ENCODE measurements at places on chromosomes 16 and 17. TPM values are rescaled to one million over a fixed set of nuclear protein-coding genes. Genes with fewer than 3 reads are reported as not detected.

GRCh38 chr16:49356728-49357488 is 16.7 kb upstream of the C16orf78 start:
- no peak overlapping the region for H3K4me3 ChIP-seq
- H3K27ac ChIP-seq: no peak overlapping the region
- peaks cover 3% of the 10 kb centered on the region for H3K27me3 ChIP-seq

DNA sequence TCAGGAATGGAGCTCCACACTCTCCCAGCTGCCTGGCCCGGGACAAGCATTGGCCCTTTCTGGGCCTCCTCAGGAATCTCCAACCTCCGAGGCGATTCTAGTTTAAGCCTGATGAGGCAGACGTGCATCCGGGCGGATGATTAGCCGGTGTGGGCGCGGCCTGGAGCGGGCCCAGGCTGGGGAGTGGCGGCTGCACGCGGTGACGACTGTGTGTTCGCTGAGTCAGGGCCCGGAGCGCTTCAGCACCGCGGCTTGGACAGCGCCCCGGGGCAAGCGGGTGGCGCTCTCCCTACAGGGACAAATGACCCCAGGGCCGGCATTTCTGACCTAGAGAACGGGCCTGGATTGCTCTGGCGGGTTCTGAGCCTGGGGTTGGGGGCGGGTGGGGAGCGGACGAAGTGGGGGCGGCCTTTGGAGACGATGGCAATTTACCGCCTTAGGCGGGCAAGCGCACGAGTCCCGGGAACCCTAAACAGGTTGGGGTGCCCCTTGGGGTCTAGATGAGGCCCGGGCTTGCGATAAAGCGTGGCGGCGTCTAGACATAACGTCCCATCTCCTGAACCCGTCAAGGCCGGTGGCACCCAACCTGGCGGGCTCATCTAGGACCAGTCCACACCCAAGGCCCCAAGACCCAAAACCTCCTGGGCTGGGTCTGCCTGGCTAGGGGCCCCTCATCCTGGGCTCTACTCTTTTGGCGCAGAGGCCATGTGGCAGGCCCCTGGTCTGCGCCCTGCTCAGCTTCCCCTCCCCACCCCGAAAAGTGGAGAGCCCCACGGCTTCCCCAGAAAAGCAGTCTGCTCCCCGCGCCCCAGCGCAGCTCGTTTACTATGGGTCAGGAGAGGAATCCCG is 22.3 kb upstream of the ZNHIT3 start:
- DNase-seq: no peak
- H3K36me3 ChIP-seq: no peaks in the 10 kb centered on the region
- peaks cover 32% of the 10 kb centered on the region for H3K27me3 ChIP-seq

DNA sequence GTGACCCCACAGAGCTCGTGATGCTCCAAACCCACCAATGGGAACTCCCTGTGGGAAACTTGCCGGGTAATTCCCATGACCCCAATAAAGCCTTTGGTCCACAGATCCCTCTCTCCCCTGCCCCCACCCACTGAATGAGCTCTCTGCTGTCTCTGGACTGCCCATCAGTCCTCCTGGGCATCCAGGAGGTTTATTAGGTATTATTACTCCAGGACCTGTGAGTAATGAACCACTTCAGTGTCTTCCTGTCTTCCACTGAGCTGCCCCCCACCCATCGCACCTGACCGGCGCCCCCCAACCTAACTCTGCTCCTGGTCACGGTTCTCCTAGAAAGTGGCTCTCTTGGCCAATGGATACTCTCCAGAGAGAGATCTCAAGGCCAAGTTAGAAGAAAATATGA is 28.7 kb upstream of the DNAH17 start:
- no peak for DNase-seq
- no peak overlapping the region for H3K4me3 ChIP-seq
- no peaks in the 10 kb centered on the region for H3K36me3 ChIP-seq
- H3K27ac ChIP-seq: no peak overlapping the region
- H3K27me3 ChIP-seq: peaks cover 2% of the 10 kb centered on the region

DNA sequence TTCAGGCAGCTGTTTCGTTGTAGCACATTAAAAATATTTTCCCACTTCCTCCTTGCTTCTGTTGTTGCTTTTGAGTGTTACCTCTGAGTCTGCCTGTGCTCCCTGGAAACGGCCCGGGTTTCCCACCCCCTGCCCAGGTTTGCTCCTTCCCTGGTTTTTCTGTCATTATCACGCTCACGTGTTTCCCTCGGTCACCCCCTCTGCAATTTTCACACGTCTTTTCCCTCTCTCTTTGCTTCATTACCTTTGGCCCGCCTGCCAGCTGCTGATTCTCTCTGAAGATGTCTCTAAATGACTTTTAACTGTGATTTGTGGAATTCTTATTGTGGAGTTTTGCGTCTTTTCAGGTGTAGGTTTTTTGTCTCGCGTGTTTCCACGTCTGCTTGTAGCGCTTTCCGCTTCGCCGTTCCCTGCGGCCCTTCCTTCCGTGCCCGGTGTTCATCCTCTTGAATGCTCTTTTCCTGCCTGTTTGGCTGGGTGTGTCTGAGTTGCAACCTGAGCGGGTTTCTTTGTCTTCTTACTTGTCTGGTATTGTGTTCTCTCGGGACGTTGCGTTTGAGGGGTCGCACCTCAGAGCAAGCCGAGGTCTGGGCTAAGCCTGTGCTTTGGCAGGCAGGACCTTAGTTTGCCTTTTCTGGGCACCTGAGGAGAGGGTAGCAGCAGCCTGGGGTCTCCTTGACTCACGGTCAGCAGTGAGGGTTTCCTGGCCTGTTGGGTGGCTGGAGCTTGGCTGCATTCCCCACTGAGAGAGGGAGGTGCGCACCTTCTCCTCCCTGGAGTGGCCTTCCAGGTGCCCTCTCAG is 96.3 kb upstream of the ZNF750 start:
- H3K4me1 ChIP-seq: no peaks in the 10 kb centered on the region
- peak; percentile 44 for DNase-seq
- H3K27ac ChIP-seq: no peak overlapping the region
- no peak overlapping the region for H3K4me3 ChIP-seq
- peaks cover 11% of the 10 kb centered on the region for H3K36me3 ChIP-seq
- H3K27me3 ChIP-seq: no peaks in the 10 kb centered on the region

- H3K4me3 ChIP-seq: no peak overlapping the region
- no peak overlapping the region for H3K27ac ChIP-seq
- H3K4me1 ChIP-seq: no peaks in the 10 kb centered on the region
- DNase-seq: no peak
- peaks cover 5% of the 10 kb centered on the region for H3K27me3 ChIP-seq
Observed at GRCh38 chr17:9195411-9195810, 174.1 kb downstream of the NTN1 start.

DNA sequence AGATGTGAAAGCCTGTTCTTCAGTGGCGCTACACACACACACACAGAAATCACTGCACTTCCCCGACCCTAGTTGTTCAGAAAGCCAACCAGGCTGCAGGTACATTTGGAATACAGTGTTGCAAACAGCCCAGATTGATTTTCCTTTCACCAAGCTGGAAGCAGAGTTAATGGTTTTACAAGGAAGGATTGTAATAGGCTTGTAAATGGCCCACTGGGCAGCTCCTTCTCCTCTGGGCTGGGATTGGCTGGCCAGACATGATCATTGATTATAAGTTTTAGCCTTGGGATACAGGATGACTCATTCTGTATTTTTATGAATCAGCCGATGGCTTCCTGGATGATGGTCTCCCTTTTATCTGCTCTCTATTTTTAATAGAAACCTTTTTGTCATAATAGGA is 2.5 kb downstream of the VAT1L start:
- DNase-seq: no peak
- no peak overlapping the region for H3K4me3 ChIP-seq
- H3K36me3 ChIP-seq: no peaks in the 10 kb centered on the region

Gene NXPH3
- total RNA-seq: not detected

Gene GRIN2A
- total RNA-seq: not detected

GRCh38 chr17:17834974-17835373 is 1.8 kb downstream of the SREBF1 start:
- H3K36me3 ChIP-seq: no peaks in the 10 kb centered on the region
- H3K27ac ChIP-seq: peak overlapping the region; percentile 59
- H3K4me1 ChIP-seq: peaks cover 35% of the 10 kb centered on the region
- peak overlapping the region; percentile 65 for H3K4me3 ChIP-seq
- no peak for DNase-seq

Gene KRTAP2-3
- not detected for total RNA-seq

DNA sequence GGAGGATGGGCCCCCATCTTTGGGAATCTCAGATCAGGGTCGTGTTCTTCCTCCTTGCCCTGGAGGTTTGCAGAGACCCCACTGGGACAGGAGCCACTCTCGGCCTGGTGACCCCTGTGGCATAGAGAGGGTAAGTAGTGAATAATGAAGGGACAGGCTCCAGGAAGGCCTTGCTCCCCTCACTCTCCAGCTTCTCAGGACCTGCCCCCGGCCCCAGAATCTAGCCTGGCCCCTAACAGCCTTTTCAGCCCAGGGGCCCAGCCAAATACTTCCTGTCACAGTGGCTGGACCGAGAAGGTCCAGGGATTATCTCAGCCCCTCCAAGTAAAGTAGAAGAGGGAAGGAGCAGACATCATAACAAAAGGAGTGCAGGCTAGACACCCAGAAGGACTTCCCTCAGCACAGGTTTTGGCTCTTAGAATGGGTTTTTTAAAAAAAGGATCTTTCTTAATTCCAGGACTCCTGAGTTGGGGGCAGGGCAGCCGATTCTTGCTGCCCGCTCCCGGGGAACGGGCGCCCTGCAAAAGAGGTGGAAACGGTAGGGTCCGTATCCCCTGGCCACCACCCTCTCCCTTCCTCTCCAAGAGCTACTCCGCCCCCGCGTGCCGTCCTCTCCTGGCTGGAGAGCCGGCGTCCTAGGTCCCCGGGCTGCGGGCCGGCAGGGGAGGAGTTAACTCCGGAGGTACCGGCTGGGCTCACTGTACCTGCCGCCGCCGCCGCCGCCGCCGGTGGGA is 559 bp upstream of the NXPH3 start:
- peaks cover 43% of the 10 kb centered on the region for H3K27me3 ChIP-seq
- H3K36me3 ChIP-seq: no peaks in the 10 kb centered on the region
- no peak for DNase-seq
- H3K4me1 ChIP-seq: peaks cover 12% of the 10 kb centered on the region
- peak overlapping the region; percentile 58 for H3K4me3 ChIP-seq

Gene ABCC3
- total RNA-seq: not detected

DNA sequence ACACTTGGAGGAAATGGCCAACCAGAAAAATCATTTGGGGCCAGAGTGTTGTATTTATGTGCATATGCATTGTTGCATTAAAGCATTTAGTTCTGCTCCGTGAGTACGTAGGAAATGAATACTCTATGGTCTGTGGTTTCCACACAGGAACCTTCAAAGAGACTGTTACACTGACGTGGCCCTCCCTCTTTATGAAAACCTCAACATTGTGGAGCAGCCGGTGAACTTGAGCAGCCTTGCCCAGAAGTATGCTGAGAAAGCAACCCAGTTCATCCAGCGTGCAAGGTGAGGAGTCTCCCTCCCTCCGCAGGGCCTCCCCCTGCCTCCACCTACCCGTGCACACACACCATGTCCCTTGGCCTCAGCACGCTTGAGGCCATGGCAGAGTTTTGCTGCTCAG is 65.2 kb downstream of the ARSG start:
- no peaks in the 10 kb centered on the region for H3K27me3 ChIP-seq
- DNase-seq: peak; percentile 84
- H3K4me3 ChIP-seq: peak overlapping the region; percentile 74
- peak overlapping the region; percentile 82 for H3K27ac ChIP-seq
- H3K4me1 ChIP-seq: peaks cover 52% of the 10 kb centered on the region

Gene SLFN14
- total RNA-seq: not detected

GRCh38 chr17:3870871-3871306 is 22.0 kb downstream of the CAMKK1 start:
- H3K27ac ChIP-seq: peak overlapping the region; percentile 90
- H3K4me1 ChIP-seq: peaks cover 8% of the 10 kb centered on the region
- H3K27me3 ChIP-seq: no peaks in the 10 kb centered on the region
- no peak for DNase-seq
- peak overlapping the region; percentile 81 for H3K4me3 ChIP-seq

DNA sequence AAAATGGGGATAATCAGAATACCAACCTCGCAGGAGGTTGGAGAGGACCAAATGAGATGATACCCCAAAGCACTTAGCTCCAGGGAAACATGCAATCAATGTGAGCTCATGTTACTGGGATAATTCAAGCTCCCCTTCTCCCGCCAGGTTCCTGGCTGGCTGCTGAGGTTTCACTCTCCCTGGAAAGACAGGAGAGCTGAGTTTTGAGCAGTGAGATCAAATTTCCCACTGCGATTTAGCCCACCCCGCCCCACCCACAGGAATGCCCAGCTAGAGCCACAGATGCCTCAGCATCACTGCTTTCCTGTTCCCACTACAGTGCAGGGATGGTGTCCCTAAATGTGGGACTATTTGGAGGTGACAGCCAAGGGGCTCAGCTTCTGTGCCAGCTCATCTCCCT is 56.7 kb downstream of the ZNF423 start:
- no peaks in the 10 kb centered on the region for H3K36me3 ChIP-seq
- H3K4me1 ChIP-seq: no peaks in the 10 kb centered on the region
- no peak for DNase-seq
- H3K27me3 ChIP-seq: peaks cover 3% of the 10 kb centered on the region
- H3K4me3 ChIP-seq: no peak overlapping the region

GRCh38 chr17:82872591-82873520 is 33.0 kb upstream of the ZNF750 start:
- no peak overlapping the region for H3K27ac ChIP-seq
- no peak overlapping the region for H3K4me3 ChIP-seq
- no peaks in the 10 kb centered on the region for H3K27me3 ChIP-seq
- H3K36me3 ChIP-seq: no peaks in the 10 kb centered on the region

DNA sequence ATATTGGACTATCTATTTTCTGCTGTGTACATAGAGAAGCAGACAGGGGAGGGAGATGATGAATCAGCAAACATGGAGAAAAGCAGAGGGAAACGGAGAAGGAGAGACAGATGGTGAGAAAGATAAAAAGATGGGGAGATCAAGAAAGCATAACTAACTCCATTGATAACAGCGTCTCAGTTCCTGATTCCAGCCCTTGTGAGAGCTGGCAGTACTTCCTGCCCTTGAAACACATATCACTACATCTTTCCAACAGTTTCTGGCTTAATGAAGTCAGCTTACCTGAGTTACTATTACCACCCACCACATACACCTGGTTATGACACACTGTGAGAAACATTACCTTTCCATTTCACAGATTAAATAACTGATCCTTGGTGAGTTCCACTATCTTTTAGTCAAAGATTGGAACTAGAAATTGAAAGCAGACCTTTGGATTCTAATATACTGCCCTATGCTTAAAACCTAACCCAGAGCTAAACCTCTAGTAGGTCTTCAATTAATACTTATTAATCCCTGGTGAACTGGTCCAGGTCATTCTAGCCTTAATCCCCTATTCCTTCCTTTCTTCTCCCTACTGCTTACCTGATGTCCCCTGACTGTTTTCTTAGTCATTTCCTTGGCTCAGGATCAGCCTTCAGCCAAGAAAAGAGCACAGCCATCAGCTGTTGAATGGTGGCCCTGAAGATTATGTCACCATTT is 346.6 kb upstream of the CCL2 start:
- H3K4me1 ChIP-seq: no peaks in the 10 kb centered on the region
- H3K27me3 ChIP-seq: peaks cover 14% of the 10 kb centered on the region
- no peaks in the 10 kb centered on the region for H3K36me3 ChIP-seq
- H3K4me3 ChIP-seq: no peak overlapping the region

All from natural killer cell treated with Interleukin-12 subunit alpha and Interleukin-12 subunit beta and Interleukin-15 and Interleukin-18, amount 100 ng/mL, for 72 hours (primary cell).